ENCODE measurements at places on chromosomes 1 and 21.

- H3K27ac ChIP-seq = no peak overlapping the region
- H3K4me1 ChIP-seq = peaks cover 25% of the 10 kb centered on the region
- no peak for DNase-seq
- H3K27me3 ChIP-seq = peaks cover 12% of the 10 kb centered on the region
Observed at GRCh38 chr1:223246476-223247112, 103.5 kb upstream of the TLR5 start.

DNA sequence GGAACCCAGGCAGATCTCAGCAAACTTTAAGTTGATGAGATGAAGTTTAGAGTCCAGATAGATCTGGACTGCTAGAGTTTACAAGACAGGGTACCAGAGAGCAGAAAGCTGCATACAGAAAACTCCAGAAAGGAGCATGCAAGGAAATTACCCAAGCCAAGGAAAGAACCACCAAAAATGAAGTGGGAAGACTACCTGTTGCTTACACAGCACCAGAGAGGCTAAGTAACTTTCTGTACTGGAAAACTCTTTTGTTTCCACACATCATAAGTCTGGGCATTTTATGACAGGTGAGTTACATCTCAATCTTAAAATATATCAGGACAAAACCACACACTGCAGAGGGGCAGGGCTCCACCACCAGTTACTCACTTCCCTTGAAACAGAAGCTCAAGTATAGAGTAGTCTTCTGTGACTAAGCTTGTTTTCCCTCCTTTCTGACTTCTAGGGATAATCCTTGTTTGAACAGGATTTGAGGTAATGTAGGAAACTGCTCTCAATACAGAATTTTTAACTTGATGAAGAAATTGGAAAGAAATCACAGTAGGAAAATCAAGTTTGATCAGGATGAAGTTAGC is 17.4 kb upstream of the GJA9 start:
- no peak overlapping the region for H3K4me3 ChIP-seq
- no peak overlapping the region for H3K27ac ChIP-seq
- DNase-seq = no peak
- no peaks in the 10 kb centered on the region for H3K27me3 ChIP-seq

DNA sequence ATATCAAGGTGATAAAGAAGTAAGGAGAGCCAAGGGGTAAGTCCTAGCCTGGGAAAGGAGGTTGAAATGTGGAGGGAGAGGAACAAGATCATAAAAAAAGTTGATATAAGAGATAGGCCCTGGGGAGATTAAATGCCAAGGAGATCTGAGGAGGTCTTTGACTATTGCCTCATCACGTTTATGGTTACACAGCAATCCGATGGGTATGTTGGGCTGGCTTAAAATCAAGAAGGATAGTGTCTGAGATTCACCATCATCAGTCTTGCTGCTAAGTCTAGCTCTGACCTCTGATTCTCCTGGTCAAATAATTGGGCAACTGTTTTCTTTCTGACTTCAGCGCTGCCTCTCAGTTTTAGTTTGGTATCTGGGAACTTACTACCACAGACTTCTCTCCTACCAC is 416.3 kb downstream of the GPATCH2 start:
- no peak overlapping the region for H3K4me3 ChIP-seq
- no peaks in the 10 kb centered on the region for H3K27me3 ChIP-seq
- no peak overlapping the region for H3K27ac ChIP-seq
- H3K4me1 ChIP-seq = no peaks in the 10 kb centered on the region
- H3K36me3 ChIP-seq = no peaks in the 10 kb centered on the region

- no peaks in the 10 kb centered on the region for H3K27me3 ChIP-seq
- no peak overlapping the region for H3K4me3 ChIP-seq
- no peaks in the 10 kb centered on the region for H3K4me1 ChIP-seq
Observed at GRCh38 chr1:81660286-81660685, 140.4 kb upstream of the ADGRL2 start.

DNA sequence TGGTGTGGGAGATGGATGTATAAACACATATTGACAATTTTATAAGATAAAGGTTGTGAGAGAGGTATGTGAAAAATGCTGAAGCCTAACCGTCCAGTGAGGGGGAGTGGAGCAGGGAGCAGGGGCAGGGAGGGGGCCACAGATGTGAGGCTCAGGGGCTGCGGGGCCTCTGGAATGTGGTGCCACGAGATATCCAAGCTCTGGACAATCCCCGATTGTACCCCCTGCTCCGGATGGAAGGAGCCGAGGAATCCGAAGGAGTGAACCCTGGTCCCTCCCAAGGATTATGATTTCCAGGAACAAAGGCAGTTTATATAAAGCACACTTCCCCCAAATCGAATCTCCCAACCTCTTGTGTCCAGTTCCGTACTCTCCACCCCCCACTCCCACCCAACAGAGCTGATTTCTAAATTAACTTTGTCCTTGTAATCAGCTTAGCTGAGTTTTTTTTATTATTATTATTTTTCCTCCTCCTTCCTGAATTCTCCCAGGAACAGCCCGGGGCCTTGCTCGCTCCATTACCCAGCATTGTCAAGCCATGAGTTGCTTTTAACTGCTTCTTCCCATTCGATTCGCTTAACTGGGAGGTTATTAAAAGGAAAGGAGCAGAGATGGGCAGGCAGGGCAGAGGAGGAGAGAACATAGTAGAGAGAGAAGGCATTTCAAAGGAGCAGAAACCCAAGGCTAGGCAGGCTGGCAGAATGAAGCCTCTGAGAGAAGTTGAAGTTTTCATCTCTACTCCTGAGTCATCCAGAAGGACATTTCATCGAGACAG is 9.4 kb downstream of the KIRREL1 start:
- no peak for DNase-seq
- no peak overlapping the region for H3K27ac ChIP-seq
- H3K4me1 ChIP-seq = no peaks in the 10 kb centered on the region
- no peak overlapping the region for H3K4me3 ChIP-seq

DNA sequence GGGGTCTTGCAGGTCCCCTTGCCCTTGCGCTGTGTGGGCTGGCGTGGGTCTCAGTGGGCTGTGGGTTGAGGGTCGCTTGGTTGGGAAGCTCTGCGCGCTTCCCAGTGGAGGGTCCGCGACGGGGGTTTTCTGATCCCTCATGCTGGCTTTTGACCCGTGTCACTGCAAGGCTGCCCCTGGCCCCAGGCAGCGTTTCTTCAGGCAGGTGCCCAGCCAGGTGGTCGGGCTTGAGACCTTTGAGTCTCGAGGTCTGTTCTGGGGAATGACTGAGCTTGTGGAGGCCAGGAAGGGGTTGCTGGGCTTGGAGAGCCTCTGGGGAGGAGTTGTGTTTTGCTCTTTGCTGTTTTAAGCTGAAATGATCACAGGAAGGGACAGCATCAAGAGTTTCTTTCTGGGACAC is 5.3 kb downstream of the SKI start:
- no peaks in the 10 kb centered on the region for H3K36me3 ChIP-seq
- H3K4me3 ChIP-seq = no peak overlapping the region
- no peak overlapping the region for H3K27ac ChIP-seq
- peaks cover 14% of the 10 kb centered on the region for H3K4me1 ChIP-seq
- no peak for DNase-seq

DNA sequence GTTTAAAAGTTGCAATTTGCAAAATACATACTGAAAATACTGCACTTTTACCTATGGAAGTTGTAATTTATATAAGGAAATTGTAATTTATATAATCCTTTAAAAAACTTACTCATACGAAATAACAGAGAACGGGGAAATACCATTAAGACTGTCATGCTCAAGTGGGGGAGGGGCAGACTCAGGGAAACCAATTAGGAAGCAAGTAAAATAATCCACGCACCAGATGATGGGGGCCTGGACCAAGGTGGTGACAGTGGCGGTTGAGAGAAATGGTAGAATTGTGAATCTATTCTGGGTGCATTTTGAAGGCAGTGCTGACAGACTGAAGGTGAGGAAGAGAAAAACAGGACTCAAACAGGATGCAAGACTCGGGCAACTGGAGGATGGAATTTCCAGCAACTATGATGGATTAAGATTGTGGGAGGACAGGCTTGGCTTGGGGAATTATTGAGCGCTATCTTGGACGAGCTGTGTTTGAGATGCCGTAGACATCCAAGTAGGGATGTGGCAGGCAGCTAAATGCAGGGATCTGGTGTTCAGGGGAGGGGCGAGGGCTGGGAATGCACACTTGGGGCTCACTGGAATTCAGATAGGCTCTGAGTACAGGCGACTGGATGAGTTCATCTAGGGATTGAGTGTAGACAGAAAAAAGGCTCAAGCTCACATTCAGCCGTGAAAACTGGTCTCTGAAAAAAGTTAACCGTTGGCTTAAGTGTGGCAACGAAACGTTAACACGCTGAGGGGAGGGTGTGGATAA is 977 bp downstream of the LCA5L start:
- peak overlapping the region; percentile 92 for H3K4me3 ChIP-seq
- no peaks in the 10 kb centered on the region for H3K27me3 ChIP-seq
- no peak for DNase-seq
- peaks cover 12% of the 10 kb centered on the region for H3K4me1 ChIP-seq
- H3K27ac ChIP-seq = peak overlapping the region; percentile 70

GRCh38 chr1:204659056-204659455 is 26.5 kb downstream of the LRRN2 start:
- H3K27ac ChIP-seq = no peak overlapping the region
- no peak for DNase-seq
- no peaks in the 10 kb centered on the region for H3K4me1 ChIP-seq
- H3K36me3 ChIP-seq = no peaks in the 10 kb centered on the region

- H3K27me3 ChIP-seq = no peaks in the 10 kb centered on the region
- H3K36me3 ChIP-seq = no peaks in the 10 kb centered on the region
- H3K4me1 ChIP-seq = peaks cover 25% of the 10 kb centered on the region
- no peak overlapping the region for H3K4me3 ChIP-seq
Observed at GRCh38 chr1:111669268-111669667, 49.7 kb downstream of the RAP1A start.

DNA sequence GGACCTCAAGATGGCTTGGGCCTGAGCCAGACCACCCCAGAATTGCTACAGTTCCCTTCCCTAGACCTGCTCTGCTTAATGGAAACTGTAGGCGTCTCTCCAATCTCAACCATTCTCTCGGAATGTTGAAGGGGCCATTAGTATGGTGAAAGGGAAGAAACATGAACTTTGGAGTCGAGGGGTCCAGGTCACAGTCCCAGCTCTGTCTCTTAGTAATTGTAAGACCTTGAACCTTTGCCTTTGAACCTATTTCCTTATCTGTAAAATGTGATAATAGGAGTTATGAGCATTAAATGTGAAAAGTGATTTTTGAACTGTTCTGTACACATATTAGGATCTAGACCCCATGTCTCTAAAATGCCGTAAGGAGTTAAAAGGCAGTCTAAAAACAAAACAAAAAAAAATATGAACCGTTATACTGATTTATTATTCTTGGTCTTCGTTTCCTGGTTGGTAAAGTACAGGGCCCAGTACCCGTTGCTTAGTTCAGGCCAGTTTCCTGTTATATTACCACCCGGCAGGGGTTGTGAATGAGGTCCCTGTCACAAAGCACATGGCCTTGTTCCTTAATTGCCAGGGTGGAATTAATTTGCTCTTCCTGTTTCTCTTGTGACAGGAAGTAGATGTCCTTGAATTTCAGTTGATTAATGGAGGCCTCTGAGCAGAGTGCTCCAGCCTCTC is 42.3 kb downstream of the TCEANC2 start:
- no peaks in the 10 kb centered on the region for H3K27me3 ChIP-seq
- no peaks in the 10 kb centered on the region for H3K4me1 ChIP-seq
- DNase-seq = no peak
- H3K4me3 ChIP-seq = no peak overlapping the region
- no peak overlapping the region for H3K27ac ChIP-seq
- no peaks in the 10 kb centered on the region for H3K36me3 ChIP-seq

- no peak overlapping the region for H3K4me3 ChIP-seq
- H3K27me3 ChIP-seq = no peaks in the 10 kb centered on the region
- H3K27ac ChIP-seq = no peak overlapping the region
- no peak for DNase-seq
- no peaks in the 10 kb centered on the region for H3K4me1 ChIP-seq
- no peaks in the 10 kb centered on the region for H3K36me3 ChIP-seq
Observed at GRCh38 chr1:152505083-152505482, 5.5 kb upstream of the LCE5A start.

DNA sequence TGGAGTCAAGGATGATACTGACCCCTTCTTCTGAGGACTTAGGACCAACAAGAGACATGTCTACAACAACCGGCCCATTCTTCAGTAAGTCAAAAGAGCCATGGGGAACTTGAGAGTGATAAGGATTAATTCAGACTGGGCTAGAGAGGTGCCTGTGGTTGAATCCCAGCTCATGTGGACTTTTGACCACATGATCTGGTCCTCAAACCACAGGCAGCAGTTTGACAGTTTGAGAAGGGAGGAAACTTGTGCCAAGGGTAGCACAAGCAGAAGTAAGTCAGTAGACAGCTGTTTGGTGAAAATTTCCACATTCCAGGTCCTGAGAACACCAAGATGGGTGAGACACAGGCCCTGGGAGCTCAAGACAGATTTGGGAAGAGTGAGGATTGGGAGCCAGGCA is 19.8 kb downstream of the SH3BP5L start:
- peaks cover 31% of the 10 kb centered on the region for H3K4me1 ChIP-seq
- H3K36me3 ChIP-seq = no peaks in the 10 kb centered on the region
- H3K27me3 ChIP-seq = no peaks in the 10 kb centered on the region
- peak overlapping the region; percentile 66 for H3K27ac ChIP-seq
- DNase-seq = peak; percentile 26
- H3K4me3 ChIP-seq = no peak overlapping the region

DNA sequence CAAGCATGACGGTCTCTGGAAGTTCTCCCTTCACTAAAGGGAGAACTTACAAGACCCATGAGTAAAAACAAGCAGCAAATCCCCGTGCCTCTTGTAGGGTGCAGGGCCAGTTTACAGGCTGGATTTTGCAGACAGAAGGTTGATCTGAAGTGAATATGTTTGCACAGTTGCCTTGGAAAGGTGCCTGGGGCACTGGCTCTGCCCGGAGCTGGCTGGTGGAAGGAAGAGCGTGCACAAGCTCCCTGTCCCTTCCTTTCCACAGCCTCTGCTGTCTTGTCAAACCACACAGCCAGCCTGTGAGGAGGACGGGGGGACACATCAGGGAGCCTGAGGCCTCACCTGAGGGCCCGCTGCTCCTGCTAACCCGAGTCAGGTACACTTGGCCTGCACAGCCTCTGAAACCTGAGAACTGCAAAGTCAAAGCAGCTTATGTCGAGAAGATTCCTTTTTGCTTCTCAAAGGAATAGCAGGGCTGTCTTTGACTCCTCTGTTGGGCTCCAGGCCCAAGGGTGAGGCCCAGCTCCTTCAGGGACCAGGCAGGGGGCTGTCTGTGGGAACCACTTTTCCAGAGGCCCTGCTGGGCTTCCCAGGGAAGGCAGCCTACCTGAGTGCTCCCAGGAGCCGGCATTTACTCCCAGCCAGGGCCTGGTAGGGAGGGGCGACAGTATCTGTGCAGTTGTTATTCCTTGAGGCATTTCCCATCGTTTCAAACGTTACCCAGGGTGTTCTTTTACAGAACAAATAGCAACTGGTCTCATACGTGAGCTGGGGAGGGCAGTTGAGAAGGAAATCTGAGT is 251.5 kb downstream of the SIPA1L2 start:
- H3K27ac ChIP-seq = no peak overlapping the region
- no peak for DNase-seq
- no peaks in the 10 kb centered on the region for H3K4me1 ChIP-seq
- no peaks in the 10 kb centered on the region for H3K27me3 ChIP-seq

GRCh38 chr1:35873243-35873750 is 9.7 kb upstream of the AGO1 start:
- H3K36me3 ChIP-seq = no peaks in the 10 kb centered on the region
- peaks cover 14% of the 10 kb centered on the region for H3K4me1 ChIP-seq
- DNase-seq = peak; percentile 56
- peak overlapping the region; percentile 42 for H3K27ac ChIP-seq
- H3K4me3 ChIP-seq = no peak overlapping the region
- H3K27me3 ChIP-seq = no peaks in the 10 kb centered on the region
